ENCODE measurements at places on chromosomes 3 and 15.

- no peak for DNase-seq
Measured at GRCh38 chr3:169295126-169295525, 368.4 kb downstream of the MECOM start.

- DNase-seq, result no peak
Measured at GRCh38 chr3:139764936-139765335, 87.2 kb upstream of the NMNAT3 start.

DNA sequence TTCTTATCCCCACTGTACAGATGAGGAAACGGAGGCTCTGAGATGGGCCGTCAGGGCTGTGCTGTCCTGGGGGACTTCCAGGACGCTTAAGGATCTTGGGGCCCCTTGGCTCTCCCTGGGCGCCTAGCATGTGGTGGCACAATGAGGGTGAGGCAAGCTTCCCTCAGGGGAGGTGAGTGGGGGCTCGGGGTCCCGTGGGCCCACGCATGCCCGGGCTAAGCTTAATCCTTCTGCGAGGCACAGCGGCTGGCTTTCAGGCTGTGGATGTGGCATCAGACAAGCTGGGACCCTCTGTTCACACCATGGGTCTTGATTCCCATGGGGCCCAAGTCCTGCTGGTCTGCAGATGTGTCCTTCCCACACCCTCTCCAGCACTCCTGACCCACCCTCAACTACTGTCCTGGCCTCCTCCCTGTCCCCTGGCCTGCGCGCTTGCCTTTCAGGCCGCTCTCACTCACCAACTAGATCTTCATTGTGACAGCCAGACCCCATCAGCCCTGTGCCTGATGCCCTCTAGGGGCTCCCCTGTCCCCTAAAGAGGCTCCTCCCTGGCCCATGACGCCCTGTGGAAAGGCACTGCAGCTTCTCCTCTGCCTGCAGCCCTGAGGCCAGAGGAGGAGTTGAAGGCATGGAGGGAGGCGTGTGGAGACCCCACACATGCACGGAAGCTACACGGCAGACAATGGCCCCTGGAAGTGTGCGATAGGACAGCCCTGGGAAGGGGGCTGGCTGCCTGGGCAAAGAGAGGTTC lies 11.3 kb downstream of the DUSP7 start:
- no peak for DNase-seq

DNA sequence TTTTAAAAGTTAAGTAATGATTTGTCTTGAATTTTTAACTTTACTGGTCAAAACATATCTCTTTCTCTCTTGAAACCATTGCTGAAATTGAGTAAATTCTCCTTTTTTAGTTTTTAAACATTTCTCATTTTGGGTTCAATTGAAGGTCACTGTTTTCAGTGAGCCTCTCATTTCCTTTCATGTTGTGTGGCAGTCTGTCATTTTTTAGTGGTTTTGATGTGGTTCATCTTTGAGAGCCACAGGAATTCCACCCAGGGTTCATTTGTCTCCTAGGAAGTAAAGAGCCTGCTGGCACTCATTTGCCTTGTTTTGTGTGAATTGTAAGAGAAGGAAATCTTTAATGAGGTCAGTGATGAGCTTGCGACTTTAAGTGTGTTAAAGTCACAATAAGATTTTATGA lies 10.4 kb downstream of the CLDN11 start:
- DNase-seq, result no peak
